Endodermal cell (in vitro differentiated cells): ENCODE measurements at places on chromosomes 16 and 17. TPM values are rescaled to one million over a fixed set of nuclear protein-coding genes. Genes with fewer than 3 reads are reported as not detected.

DNA sequence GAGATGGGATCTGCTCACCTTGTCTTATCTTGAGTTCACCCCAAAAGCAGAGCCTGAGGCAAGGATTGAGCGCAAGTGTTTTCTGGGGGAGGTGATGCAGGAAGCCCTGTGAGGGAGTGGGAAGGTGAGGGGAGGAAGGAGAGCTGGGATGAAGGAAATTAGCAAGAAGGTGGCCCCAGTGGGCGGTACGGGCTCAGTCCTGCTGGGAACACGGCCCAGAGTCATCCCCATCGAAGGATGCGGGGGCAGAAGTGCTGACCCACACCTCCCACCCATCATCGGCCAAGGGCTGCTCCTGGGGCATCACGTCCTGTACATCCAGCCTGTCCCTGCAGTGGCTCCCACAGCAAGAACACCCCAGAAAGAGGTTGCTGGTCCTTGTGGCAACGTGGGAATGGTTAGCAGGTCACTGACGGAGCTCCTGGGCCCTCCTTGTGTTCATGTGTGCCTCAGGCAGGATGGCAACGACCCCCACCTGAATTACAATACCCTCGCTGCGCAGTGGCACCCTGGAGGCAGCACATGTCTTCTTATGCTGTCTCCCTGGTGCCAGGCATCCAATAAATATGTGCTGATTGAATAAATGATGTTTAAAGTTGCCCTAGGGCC, 18.2 kb downstream of the C16orf95 start:
- H3K36me3 ChIP-seq = no peaks in the 10 kb centered on the region
- no peaks in the 10 kb centered on the region for H3K27me3 ChIP-seq
- H3K4me3 ChIP-seq = no peak overlapping the region
- DNase-seq = no peak

DNA sequence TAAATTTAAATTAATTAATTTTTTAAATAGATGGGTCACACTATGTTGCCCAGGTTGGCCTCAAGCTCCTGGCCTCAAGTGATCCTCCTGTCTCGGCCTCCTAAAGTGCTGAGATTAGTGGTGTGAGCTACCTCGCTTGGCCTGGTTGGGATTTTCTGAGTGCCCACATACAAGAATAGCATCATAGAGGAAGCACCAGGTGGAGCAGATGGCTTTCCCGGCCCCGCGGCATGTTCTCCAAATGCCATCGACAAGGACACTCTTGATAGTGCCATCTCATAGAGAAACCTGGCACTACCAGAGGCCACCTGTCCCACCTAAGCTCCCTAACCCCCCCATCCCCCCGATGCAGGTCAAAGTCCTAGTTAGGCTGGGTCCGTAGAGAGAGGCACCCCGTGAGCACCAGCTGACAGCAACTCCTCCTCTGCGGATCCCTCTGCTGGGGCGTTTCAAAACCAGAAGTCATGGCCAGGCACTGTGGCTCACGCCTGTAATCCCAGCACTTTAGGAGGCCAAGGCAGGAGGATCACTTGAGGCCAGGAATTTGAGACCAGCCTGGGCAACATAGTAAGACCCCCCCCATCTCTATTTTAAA, 65.9 kb downstream of the DNAH3 start:
- no peaks in the 10 kb centered on the region for H3K36me3 ChIP-seq
- no peak overlapping the region for H3K4me3 ChIP-seq
- no peak overlapping the region for H3K27ac ChIP-seq
- H3K4me1 ChIP-seq = no peaks in the 10 kb centered on the region
- no peak for DNase-seq
- H3K27me3 ChIP-seq = no peaks in the 10 kb centered on the region

DNA sequence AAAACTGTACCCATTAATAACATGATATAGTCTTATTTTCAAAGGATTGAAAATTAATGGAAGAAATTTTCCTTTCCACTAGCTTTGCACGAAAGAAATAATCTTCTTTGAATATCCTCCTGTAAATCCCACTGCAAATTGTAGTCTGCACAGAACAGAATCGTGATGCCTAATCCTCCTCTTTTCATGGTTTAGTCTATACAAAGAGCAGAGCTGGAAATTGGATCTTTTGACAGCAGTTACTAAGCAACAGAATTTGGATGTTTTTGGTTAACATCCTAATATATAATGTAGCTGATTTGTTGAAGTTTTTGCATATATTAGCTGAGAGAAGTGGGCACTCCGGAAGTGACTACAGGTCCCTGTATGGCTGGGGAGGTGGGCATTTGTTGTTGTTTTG, 98.6 kb downstream of the WNT3 start:
- no peaks in the 10 kb centered on the region for H3K4me1 ChIP-seq
- no peak overlapping the region for H3K4me3 ChIP-seq
- no peak for DNase-seq
- H3K27me3 ChIP-seq = no peaks in the 10 kb centered on the region

DNA sequence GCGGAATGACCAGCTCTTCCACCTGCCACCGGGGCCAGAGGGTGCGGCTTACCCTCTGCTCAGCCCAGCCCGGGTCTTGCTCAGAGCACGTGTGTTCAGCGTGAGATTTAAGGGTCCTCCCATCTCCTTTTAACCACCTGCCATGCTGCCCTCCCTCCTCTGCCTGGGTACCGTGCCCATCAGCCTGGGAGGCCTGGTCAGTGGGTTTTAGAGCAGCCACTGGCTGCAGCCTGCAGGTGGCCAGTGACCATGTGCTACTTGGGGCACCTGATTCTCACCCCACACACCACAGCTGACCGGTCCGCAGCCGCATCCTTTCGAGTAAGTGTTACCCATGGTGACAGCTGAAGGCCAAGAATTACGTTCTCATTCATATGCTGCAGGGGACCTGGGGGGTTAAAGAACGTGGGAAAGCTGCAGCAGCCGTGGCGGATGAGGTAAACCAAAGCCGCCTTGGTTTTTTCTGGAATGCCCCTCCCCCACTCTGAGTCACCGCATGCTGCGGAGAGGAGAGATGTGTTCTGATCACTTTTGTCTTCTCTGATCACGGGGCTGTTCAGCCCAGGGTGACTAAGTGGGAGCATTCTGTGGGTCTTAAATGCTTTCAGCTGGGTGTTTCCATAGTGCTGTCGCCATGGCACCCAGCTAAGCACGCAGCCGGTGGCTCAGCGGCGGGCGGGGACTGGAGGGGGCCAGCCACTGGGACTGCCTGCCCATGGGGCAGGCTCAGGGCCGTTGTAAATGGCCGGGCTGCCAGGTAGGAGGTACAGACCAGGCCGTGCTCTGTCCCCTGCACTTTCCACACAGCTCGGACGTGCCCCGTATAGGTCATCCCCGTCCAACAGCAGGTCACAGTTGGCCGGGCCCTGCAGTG, 59.8 kb downstream of the BAIAP2 start:
- peaks cover 10% of the 10 kb centered on the region for H3K4me1 ChIP-seq
- no peaks in the 10 kb centered on the region for H3K36me3 ChIP-seq
- no peaks in the 10 kb centered on the region for H3K27me3 ChIP-seq
- DNase-seq = peak; percentile 97
- no peak overlapping the region for H3K4me3 ChIP-seq

DNA sequence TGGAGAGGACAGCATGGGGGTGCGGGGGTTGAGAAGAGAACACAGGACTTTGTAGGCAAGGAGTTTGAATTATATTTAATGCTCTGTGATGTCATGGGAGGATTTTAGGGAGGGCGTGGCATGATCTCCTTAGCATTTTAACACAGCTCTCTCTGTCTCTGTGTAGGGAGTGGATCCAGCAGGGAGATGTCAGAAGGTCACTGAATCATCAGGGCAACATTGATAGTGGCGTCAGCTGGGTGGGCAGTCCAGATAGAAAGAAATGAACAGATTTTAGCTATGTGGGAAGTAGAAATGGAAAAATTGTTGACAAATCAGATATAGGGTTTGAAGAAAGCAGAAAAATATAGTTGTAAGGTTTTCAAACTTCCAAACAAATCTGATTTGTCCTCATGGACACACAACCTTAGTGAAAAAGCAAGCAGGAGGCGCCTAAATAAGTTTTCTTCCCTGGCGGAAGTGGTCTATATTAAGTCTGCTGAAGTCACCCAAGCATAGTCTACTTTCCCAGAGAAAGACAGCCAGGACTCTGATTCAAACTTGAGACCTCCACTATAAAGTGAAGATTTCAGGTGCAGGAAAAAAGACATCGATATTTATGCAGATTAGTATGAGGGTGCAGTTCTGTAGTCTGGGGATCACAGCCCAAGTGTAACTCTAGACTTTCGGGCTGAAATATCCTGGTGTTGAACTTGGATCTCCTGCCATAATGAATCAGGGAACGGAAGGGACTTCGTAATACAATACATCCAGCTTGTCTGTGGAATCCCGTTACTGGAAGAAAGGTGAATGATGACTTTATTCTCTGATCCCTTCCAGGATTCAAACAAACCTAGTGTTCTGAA, 10.1 kb upstream of the PCTP start:
- H3K27me3 ChIP-seq = no peaks in the 10 kb centered on the region
- no peak for DNase-seq
- no peak overlapping the region for H3K4me3 ChIP-seq
- no peaks in the 10 kb centered on the region for H3K36me3 ChIP-seq

DNA sequence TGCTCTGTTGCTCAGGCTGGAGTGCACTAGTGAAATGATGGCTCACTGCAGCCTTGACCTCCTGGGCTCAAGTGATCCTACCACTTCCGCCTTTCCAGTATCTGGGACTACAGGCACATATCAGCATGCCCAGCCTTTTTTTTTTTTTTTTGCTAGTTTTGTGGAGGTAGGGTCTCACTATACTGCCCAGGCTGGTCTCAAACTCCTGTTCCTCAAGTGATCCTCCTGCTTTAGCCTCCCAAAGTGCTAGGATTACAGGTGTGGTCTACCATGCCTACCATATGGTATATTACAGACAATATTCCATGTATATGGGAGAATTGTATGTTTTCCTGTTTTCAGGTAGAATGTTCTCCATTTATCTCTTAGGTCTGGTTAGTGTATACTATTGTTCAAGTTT, 12.3 kb upstream of the ATF7IP2 start:
- no peaks in the 10 kb centered on the region for H3K27me3 ChIP-seq
- no peak overlapping the region for H3K4me3 ChIP-seq
- H3K36me3 ChIP-seq = no peaks in the 10 kb centered on the region
- H3K4me1 ChIP-seq = peaks cover 4% of the 10 kb centered on the region

DNA sequence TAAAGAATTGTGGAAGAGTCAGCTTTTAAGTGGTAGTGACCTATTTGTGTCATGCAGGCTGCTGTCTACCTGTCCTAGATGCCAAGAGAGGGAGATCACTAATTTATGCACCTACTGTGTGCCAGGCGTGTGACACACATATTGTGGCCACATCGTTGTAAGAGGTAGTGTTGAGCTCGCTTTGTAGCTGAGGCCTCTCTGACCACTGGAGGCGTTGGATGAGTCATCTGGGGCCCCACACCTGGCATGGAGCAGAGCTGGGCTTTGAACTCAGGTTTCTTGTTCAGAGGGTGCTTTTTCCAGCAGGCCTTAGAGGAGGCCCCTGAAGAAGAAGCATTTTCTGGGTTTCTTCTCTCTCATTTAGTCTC, 52.3 kb upstream of the LGALS9 start:
- H3K27me3 ChIP-seq = no peaks in the 10 kb centered on the region
- H3K4me3 ChIP-seq = no peak overlapping the region
- no peak overlapping the region for H3K27ac ChIP-seq
- peak; percentile 65 for DNase-seq
- H3K4me1 ChIP-seq = peaks cover 14% of the 10 kb centered on the region

DNA sequence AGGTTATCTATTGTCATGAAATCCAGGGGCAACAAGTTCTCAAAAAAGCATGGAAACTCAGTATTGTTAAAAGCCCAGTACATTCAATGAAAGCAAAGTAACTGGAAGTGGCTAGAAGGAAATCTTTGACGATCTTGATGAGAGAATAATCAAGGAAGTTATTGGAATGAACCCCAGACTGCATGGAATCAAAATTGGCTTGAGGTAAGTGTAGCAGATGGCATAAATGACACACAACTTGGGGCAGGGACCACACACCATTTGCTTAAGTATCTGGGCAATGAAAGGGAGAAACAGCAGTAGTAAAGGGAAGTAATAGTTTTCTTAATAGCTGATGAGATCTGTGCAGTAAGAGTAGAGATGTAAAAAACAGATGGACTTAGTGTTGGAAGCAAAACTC, 238.0 kb downstream of the HS3ST3A1 start:
- no peaks in the 10 kb centered on the region for H3K27me3 ChIP-seq
- H3K36me3 ChIP-seq = no peaks in the 10 kb centered on the region
- no peak overlapping the region for H3K4me3 ChIP-seq

DNA sequence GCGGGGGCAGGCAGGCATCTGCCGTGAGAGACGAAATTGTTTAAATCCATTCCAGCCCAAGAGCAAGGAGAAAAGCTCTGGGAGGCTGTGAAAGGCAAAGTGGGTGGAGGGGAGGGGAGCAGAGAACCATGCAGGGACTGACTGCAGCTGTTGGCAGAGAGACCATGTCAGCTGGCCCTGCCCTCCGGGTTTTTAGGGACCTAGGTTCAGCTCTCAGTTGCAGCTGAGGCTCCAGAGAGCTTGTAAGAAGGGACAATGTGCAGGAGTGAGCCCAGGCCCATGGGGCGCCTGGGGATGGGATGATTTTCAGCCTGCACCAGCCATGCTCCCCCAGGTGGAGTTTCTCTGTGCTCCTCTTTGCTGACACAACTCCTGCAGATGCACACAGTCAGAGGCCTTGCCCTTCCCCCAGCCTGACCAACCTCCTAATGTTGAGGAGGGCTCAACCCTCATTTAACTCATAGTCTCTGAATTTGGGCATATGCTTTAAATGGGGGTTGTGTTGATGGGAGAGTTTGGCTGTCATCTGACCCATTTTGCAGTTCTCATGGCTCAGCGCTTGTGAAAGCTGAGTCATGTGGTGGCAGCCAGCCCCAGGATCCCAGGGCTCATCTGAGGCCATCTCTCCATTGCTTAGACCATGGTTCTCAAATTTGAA, 70.9 kb downstream of the PLXDC1 start:
- H3K27me3 ChIP-seq = no peaks in the 10 kb centered on the region
- H3K27ac ChIP-seq = no peak overlapping the region
- no peak overlapping the region for H3K4me3 ChIP-seq
- DNase-seq = no peak
- no peaks in the 10 kb centered on the region for H3K4me1 ChIP-seq

DNA sequence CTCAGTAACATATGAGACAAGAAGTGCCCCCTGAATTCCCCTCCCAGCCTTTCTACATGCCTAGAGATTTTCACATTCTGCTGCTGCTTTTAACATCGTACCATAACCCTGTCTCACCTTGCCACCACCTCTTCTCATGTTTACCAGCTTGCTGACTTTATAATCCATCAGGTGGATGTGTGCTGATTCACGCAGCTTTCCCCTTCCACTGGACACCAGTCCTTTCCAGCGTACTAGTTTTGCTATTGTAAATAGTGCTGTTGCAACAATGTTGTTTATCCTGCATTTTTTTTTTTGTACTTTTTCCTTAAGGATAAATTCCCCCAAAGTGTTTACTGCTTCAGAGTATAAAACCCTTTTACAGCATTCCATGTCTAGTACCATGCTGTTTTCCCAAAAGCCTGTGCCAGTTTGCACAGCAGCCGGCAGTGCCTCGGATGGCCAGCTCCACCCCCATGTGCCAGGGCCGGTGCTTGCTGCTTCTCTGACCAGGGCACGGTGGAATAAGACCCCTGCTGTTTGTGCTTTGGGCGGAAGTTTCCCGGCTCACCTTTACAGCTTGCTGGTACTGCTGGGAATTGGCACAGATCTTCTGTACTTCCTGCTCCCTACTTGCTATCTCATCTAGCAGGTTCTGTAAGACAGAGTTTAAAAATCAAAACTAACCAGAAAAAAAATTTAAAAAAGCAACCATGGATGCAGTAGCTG, 41.3 kb downstream of the UBN1 start:
- H3K27me3 ChIP-seq = no peaks in the 10 kb centered on the region
- peaks cover 38% of the 10 kb centered on the region for H3K36me3 ChIP-seq
- no peak overlapping the region for H3K27ac ChIP-seq
- DNase-seq = no peak
- no peaks in the 10 kb centered on the region for H3K4me1 ChIP-seq

MYLK3 gene
- 1.4 to 2.3 TPM (median 1.8 TPM) in 3 replicates for total RNA-seq

SULT1A2 gene
- total RNA-seq = 1.2 to 1.9 TPM (median 1.2 TPM) in 3 replicates

NXN gene
- 177 and 201 TPM in 2 replicates for total RNA-seq

PIEZO1 gene
- total RNA-seq = 88.1 and 97.0 TPM in 2 replicates

ITGB3 gene
- 0.51 to 1.1 TPM (median 0.61 TPM) in 3 replicates for total RNA-seq

CLEC18C gene
- total RNA-seq = 0.20 to 0.72 TPM (median 0.45 TPM) in 3 replicates

C1QTNF1 gene
- total RNA-seq = 9.2 to 17.3 TPM (median 16.5 TPM) in 3 replicates

WNK4 gene
- 3.0 and 3.3 TPM in 2 replicates for total RNA-seq
